ENCODE measurements at places on chromosomes 3 and 15.

- no peak for DNase-seq
Measured at GRCh38 chr3:16409032-16409431, 104.5 kb downstream of the RFTN1 start.

GRCh38 chr3:72761410-72761809 is 86.8 kb downstream of the SHQ1 start:
- no peak for DNase-seq

- no peak for DNase-seq
Measured at GRCh38 chr3:195893044-195893395, 15.3 kb downstream of the TNK2 start.

GRCh38 chr3:115784739-115785536 is 161.6 kb downstream of the GAP43 start:
- no peak for DNase-seq

GRCh38 chr15:96565266-96565665 is 234.8 kb downstream of the NR2F2 start:
- DNase-seq, result no peak

Measured in gastrocnemius medialis (tissue), 4 donors.